Mammary epithelial cell (primary cell): ENCODE measurements at places on chromosomes 4 and X.

GRCh38 chr4:176443117-176443516 lies 123.4 kb downstream of the SPCS3 start:
- DNase-seq = peak; percentile 91

- no peak for DNase-seq
Observed at GRCh38 chr4:65021737-65022136, 612.5 kb upstream of the TECRL start.

DNA sequence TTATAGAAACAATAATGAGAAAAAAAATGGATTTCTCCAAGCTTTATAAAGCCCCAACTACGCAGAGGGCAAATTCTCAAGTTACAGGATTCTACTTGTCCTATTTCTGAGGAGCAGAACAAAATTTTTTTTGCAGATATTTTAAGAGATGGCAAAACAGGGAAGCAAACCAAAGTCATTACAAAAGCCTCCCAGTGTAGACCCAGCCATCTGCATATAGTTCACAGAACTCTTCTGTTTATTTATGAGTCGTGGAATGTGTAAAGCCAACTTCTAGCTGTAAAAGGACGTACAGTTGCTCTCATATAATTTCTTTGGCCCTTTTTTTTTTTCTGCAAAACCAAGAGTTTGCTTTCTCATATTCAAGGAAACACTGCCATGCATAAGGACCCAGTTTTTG lies 120.4 kb downstream of the PCDH7 start:
- DNase-seq = no peak

DNA sequence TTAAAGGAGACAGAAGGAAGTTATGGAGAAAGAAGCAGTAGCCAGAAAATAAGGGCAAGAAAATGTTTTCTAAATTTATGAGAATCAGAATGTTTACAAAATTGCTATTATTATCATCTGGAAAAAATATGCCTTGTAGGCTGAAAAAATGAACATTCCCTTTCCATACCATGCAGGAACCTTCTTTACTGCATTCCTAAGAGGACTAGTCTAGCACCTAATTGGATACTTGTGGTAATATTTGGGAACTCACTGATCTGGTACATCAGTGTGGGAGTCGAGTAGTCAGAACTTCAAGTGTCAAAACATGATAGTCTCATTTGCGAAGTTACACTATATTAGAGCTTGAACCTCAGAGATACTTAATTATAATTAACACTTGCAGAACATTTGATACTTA lies 51.9 kb downstream of the TET2 start:
- DNase-seq = no peak

GRCh38 chr4:48467891-48468290 lies 15.3 kb upstream of the SLC10A4 start:
- no peak for DNase-seq
